ENCODE measurements at places on chromosomes 2 and 18. TPM values are rescaled to one million over a fixed set of nuclear protein-coding genes. Genes with fewer than 3 reads are reported as not detected.

Gene FAM237A
- not detected for total RNA-seq

- no peak for DNase-seq
- H3K27ac ChIP-seq: no peak overlapping the region
- peaks cover 6% of the 10 kb centered on the region for H3K4me1 ChIP-seq
- H3K36me3 ChIP-seq: no peaks in the 10 kb centered on the region
- no peak overlapping the region for H3K4me3 ChIP-seq
These were observed 65.4 kb upstream of the BZW1 start for GRCh38 chr2:200746301-200746700.

DNA sequence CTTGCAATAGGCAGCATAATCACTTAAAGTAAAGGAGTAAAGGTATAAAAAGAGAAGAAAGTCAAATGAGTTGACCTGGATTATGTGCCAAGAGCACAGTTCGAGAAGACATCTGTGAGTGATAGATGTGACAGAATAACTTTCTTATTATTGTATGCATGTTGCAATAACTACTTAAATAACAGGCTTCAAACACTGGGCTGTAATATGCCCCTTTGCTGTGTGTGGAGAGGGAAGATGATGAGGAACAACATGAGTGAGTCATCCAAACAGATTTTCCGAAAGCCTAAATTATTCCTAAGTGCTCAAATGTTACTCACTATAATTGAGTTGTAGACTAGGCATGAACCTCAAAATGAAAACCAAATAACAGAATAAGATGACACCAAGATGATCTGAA lies 328.1 kb downstream of the EXOC6B start:
- no peak overlapping the region for H3K4me3 ChIP-seq
- no peaks in the 10 kb centered on the region for H3K36me3 ChIP-seq
- DNase-seq: no peak
- H3K4me1 ChIP-seq: no peaks in the 10 kb centered on the region

DNA sequence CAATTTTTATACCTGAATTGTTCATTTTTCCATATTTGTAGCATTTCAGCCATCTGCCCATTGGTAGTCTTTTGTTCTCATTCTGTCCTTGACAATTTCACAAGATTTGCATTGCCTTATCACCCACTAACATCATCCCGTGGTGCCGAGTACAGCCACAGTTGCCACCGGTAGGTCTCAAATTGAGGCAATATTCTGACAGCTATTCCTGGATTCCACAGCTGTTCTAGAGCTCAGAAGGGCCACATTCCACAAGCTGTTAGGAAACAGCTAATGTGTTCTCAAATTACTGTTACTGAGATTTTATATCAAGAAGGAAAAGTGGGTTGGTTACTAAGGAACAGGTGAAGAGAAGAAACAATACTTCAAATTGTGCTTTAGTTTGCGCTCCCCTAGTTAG lies 178.8 kb downstream of the RPRM start:
- H3K27me3 ChIP-seq: peaks cover 2% of the 10 kb centered on the region
- DNase-seq: no peak
- no peaks in the 10 kb centered on the region for H3K36me3 ChIP-seq
- H3K4me3 ChIP-seq: no peak overlapping the region
- H3K27ac ChIP-seq: no peak overlapping the region

DNA sequence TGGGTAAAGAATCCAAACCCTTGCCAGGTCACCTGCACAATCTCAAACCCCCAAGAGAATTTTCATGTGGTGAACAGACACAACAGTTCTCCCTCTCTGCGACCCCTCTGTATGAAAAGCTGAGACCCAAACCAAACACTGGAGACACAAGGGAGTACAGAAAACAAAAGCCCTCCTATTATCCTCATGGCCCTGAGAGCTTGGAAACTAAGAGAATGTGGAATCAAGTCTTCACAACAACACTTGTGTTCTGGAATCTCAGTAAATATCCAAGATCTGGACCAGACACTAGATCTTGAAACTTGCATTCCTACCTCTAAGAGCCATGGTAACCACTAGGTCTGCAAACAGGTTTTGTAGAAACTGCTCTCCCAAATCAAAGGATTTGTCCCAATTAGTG lies 50.1 kb upstream of the CCDC150 start:
- no peak overlapping the region for H3K4me3 ChIP-seq
- H3K27me3 ChIP-seq: peaks cover 4% of the 10 kb centered on the region
- no peak for DNase-seq
- H3K4me1 ChIP-seq: peaks cover 15% of the 10 kb centered on the region

DNA sequence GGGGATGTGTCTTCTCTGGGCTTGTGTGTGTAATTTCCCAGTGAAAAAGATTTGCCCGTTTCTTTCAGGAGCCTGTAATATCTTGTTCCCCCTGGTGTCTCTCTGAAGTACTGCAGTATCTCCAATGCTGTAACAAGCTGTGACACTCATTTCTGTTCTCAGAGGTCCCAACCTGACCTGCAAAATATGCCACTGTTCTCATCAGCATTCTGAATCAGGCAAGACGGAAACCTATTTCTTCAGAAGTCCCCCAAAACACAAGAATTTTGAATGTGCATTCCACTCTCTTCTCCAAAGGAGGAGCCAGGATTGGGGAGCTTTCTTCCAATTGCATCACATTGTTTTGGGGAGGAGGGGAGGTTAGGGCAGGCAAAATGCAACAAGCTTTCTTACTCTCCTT lies 77.0 kb upstream of the CNGA3 start:
- H3K4me3 ChIP-seq: no peak overlapping the region
- H3K36me3 ChIP-seq: peaks cover 1% of the 10 kb centered on the region
- H3K4me1 ChIP-seq: no peaks in the 10 kb centered on the region
- no peaks in the 10 kb centered on the region for H3K27me3 ChIP-seq

DNA sequence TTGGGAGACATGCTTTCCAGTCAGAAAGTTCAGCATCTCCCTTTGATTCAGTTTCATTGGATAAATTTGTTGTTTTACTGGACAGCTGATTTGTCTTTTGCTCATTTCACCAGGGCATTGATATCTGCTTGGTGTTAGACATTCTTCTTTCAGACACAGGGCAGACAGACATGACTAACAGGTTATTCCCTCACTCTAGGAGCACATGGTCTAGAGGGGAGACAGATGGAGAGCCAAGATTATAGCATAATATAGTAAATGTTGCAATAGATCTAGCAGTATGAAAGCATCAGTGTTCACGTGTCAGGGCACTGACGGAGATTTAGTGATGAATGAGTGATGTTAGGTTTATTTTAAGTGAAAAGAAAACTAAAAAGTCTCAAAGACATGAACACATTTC lies 187.0 kb upstream of the CYRIA start:
- no peaks in the 10 kb centered on the region for H3K36me3 ChIP-seq
- DNase-seq: no peak
- no peak overlapping the region for H3K27ac ChIP-seq
- no peak overlapping the region for H3K4me3 ChIP-seq
- H3K27me3 ChIP-seq: peaks cover 1% of the 10 kb centered on the region

DNA sequence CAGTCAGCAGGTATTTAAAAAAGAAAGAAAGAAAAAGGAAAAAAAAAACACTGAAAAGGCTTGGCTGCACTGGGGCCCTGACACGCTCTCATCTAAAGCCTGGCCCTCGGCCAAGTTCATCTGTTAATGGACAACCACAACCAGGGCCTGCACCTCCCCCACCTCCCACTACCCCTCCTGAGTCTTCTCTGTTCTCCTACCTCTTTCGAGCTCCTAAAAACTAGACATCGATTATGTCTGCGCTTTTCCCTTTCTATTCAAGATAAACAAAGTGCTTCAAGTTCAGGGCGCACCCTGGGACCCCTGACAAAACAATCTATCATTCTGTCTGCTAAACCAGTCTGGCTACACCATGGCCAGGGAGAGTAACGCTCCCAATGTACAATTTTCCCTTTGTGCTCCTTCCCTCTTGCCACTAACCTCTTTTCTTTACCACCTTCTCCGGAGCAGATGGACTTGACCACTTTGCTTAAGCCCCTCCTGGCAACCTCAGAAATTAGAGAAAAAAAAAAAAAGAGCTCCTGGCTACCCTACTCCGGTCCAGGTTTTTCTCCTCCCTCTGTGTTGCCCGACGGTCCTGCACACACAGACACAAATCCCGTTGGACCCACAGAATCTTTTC lies 22.7 kb downstream of the BCL11A start:
- no peak overlapping the region for H3K27ac ChIP-seq
- H3K27me3 ChIP-seq: peaks cover 6% of the 10 kb centered on the region
- H3K4me3 ChIP-seq: no peak overlapping the region

- H3K36me3 ChIP-seq: no peaks in the 10 kb centered on the region
- peaks cover 2% of the 10 kb centered on the region for H3K4me1 ChIP-seq
- H3K27me3 ChIP-seq: peaks cover 3% of the 10 kb centered on the region
- H3K4me3 ChIP-seq: peak overlapping the region; percentile 52
- peak; percentile 47 for DNase-seq
These were observed 189.9 kb upstream of the TANK start for GRCh38 chr2:160970052-160970965.

- H3K4me3 ChIP-seq: no peak overlapping the region
- no peak overlapping the region for H3K27ac ChIP-seq
- H3K36me3 ChIP-seq: no peaks in the 10 kb centered on the region
- no peaks in the 10 kb centered on the region for H3K4me1 ChIP-seq
- no peak for DNase-seq
These were observed 76.4 kb upstream of the ITGA6 start for GRCh38 chr2:172350839-172351479.

Gene GDF7
- total RNA-seq: 11.2 TPM

DNA sequence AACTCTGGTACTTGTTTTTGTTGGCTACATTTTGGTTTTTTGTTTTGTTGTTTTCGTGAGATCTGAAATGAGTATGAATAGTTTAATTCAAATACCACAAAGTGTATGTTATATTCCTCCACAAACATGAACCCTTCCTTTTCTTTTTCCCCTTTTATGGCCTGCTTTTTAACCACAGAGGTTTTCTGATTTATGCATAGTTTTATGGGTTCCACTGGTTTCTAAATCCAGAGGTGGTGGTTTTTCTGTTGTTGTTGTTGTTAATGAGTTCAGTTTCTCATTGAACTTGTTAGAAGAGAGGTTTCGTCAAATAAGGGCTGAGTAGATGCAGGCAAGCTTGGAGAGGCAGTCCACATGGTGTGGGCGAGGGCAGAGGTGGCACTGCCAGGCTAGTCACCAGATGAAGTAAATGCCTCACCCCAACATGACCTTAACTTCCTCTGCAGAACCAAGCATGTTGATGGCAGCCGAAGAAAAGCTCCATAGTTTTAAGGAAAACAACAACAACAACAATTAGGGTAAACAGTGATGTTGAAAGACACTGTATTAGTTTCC lies 72.5 kb downstream of the RIF1 start:
- H3K4me1 ChIP-seq: no peaks in the 10 kb centered on the region
- no peak overlapping the region for H3K4me3 ChIP-seq
- no peaks in the 10 kb centered on the region for H3K27me3 ChIP-seq
- H3K27ac ChIP-seq: no peak overlapping the region

Gene TNFAIP6
- not detected for total RNA-seq

Gene CREG2
- total RNA-seq: 23.6 TPM

DNA sequence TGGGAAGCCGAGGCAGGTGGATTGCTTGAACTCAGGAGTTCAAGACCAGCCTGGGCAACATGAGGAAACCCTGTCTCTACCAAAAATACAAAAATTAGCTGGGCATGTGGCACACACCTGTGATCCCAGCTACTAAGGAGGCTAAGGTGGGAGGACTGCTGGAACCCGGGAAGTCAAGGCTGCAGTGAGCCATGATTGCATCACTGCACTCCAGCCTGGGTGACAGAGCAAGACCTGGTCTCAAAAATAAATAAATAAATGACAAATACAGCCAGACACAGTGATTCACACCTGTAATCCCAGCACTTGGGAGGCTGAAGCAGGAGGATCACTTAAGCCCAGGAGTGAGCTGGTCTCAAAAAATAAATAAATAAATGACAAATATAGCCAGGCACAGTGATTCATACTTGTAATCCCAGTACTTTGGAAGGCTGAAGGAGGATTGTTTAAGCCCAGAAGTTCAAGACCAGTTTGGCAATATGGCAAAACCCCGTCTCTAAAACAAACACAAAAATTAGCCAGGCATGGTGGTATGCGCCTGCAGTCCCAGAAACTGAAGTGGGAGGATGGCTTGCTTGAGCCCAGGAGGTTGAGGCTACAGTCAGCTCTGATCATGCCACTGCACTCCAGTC lies 6.2 kb downstream of the KANSL3 start:
- H3K27me3 ChIP-seq: no peaks in the 10 kb centered on the region
- H3K36me3 ChIP-seq: peaks cover 11% of the 10 kb centered on the region
- H3K27ac ChIP-seq: no peak overlapping the region

Gene LOXL3
- 10.0 TPM for total RNA-seq

GRCh38 chr2:80858965-80859364 lies 554.4 kb upstream of the LRRTM1 start:
- no peaks in the 10 kb centered on the region for H3K36me3 ChIP-seq
- no peak overlapping the region for H3K27ac ChIP-seq
- no peaks in the 10 kb centered on the region for H3K27me3 ChIP-seq

DNA sequence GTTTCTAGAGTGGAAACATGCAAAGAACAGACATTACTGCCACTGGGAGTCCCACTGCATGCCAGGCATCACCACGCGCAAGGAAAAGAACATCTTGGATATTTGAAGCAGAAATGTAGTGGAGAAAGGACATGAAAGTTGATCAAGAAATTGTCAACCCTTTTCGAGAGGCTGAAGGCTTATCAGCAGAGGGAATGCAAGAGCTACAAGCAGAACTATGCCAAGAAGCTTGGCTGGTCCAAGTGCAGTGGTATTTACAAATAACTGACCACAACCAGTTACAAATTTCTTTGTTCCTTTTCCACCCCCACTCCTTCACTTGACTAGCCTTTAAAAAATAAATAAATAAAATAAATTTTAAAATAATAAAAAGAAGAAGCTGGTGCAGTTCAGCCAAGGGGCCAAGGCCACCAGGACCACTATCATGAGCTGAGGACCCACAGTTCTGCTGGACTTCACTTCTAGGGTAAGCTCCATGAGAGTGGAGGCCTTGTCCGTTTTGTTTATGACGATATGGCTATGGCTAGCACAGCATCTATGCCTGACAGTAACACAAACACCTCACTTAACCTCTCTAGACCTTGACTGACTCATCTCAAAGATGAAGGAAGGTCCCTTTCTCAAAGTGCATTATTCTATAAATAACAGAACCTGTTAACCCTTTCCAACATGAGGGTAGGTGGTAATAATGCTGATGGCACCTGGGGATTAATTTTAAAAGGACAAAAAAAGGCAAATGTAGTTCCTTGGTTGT lies 20.9 kb downstream of the MARCHF4 start:
- peaks cover 26% of the 10 kb centered on the region for H3K4me1 ChIP-seq
- no peak overlapping the region for H3K4me3 ChIP-seq
- DNase-seq: no peak
- no peaks in the 10 kb centered on the region for H3K36me3 ChIP-seq
- H3K27me3 ChIP-seq: peaks cover 3% of the 10 kb centered on the region

Gene AGXT
- total RNA-seq: not detected

GRCh38 chr2:184628051-184628450 lies 29.7 kb downstream of the ZNF804A start:
- no peak overlapping the region for H3K4me3 ChIP-seq
- H3K4me1 ChIP-seq: no peaks in the 10 kb centered on the region
- H3K27ac ChIP-seq: no peak overlapping the region

GRCh38 chr2:7972670-7973069 lies 709.2 kb upstream of the ID2 start:
- no peak for DNase-seq
- H3K27me3 ChIP-seq: no peaks in the 10 kb centered on the region
- no peak overlapping the region for H3K4me3 ChIP-seq
- no peak overlapping the region for H3K27ac ChIP-seq

Gene TUBA3D
- total RNA-seq: not detected

Data from endothelial cell (in vitro differentiated cells).